Stimulated activated CD8-positive, alpha-beta memory T cell treated with anti-CD3 and anti-CD28 coated beads, Interleukin-7, amount 100 ng/mL, for 48 hours (primary cell): ENCODE measurements at places on chromosomes 6 and 20.

- no peak for DNase-seq
Measured at GRCh38 chr6:68634726-68635411, at the start of gene ADGRB3. TSS of gene ADGRB3 (plus strand) at chr6:68635282. CDS start at chr6:68638676, 3,394 bp downstream.

DNA sequence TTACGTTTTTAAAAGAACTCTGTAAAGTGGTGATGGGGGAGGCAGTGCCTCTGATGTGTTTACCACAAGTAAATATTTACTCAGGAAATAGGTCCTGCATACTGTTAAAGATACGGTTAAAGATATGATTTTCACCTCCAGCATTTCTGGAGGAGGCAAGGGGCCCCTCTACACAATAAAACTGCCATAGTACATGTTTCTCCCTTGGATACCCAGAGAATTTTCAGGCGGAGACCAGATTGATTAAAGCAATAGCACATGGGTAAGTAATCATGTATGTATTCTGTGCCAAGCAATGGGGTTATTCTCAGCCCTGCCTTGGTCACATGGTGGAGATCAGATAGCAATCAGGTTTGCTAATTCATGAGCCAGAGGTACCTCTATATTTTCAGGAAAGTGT lies 9.6 kb downstream of the RIPOR2 start:
- no peak for DNase-seq

GRCh38 chr6:81985191-81985590 lies 232.7 kb upstream of the TENT5A start:
- no peak for DNase-seq

GRCh38 chr6:151482290-151482689 lies 11.5 kb upstream of the CCDC170 start:
- no peak for DNase-seq

DNA sequence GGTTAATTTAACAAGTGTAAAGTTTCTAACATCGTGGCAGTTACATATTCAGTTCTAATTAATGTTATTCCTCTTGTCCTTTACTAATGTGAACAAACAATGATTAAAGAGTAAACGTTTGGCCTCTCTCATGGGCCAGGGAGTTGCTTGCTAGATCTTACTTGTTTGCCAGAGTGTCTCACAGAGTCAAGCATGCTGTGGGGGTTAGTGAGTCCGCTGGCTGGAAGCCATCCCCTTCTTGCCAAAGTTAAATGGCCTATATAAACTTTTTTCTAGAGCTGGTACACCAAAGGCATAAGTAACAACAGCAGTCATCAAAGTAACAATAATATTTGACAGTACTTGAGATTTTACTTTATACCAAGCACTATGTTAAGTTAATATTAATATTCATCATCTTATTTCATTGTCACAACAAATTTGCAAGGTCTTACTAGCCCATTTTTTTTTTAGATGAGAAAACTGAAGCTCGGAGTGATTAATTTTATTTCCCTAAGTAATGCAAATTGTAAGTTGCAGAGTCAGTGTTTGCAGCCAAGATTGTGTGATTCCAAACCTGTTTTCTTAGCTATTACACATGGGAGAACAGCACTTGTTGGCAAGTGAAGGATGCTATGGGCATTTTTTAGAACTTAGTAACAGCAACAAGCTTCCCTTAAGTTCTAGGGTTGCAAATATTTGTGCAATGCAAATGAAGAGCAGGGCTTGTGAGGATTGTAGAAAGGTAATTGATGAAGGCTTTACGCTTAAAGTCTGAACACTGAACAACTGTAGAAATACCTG lies 224.5 kb downstream of the RFPL4B start:
- no peak for DNase-seq

- DNase-seq, result no peak
Measured at GRCh38 chr6:14193524-14193923, 76.0 kb downstream of the CD83 start.

DNA sequence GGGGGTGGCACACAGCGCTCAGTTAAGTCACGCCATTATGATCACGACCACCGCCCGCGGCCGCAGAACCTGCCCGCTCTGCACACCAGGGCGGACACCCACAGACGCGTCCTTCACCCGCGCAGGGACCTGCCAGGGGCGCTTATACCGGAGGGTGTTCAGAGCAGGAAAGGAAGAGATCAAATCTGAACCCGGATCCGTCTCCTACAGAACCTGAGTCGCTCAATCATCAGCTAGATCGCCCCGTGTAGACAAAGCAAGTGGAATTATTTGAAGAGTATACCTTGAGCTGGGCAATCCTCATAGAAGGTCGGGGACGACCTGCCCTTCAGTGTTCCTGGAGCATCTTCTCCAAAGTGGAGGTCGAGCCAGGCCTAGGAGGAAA lies 14.4 kb upstream of the ZNF217 start:
- no peak for DNase-seq

GRCh38 chr6:52285177-52286068 lies 881 bp upstream of the MCM3 start:
- DNase-seq, result no peak
